ENCODE measurements at places on chromosomes 16 and 17.

GRCh38 chr17:50603340-50603739 is 31.3 kb upstream of the ABCC3 start:
- DNase-seq, result peak; percentile 67

GRCh38 chr17:72476575-72476986 is 355.8 kb downstream of the SOX9 start:
- no peak for DNase-seq

DNA sequence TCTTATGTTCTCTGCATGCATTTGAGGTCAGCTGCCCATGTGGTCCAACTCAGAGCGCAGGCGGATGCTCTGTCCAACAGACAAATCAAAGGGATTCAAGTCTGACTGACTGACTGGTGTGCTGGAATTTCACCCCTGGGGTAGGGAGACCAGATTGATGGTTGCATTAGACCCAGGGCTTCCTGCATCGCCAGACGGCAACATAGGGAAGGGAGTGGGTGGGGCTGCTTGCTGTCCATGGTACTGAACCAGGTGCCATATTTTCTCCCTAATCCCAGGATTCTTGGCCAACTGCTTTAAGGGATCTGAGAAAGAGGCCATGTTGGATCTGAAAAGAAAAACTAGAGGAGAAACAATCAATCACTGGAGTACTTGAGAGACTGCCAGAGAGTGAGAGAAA is 332.0 kb downstream of the XYLT1 start:
- DNase-seq, result no peak

GRCh38 chr17:63479495-63480184 is 2.8 kb downstream of the ACE start:
- DNase-seq, result no peak

DNA sequence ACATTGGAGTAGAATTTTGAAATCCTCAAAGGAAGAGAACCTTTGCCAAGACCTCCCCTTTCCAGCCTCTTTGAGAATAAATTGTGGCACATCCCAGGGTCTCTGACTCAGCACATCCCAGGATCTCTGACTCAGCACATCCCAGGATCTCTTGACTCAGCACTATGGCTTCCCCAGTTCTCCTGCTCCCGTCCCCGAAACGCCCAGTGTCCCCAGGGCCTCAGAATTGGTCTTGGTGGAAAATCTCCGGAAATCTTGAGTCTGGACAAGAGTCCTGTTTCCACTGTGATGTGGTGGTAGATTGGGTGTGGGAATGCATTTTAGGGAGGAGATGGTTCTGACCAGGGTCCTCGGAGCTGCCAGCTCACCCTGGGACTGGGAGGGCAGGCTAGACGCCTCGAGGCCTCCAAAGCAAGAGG is 19.2 kb downstream of the PLXDC1 start:
- DNase-seq, result no peak

DNA sequence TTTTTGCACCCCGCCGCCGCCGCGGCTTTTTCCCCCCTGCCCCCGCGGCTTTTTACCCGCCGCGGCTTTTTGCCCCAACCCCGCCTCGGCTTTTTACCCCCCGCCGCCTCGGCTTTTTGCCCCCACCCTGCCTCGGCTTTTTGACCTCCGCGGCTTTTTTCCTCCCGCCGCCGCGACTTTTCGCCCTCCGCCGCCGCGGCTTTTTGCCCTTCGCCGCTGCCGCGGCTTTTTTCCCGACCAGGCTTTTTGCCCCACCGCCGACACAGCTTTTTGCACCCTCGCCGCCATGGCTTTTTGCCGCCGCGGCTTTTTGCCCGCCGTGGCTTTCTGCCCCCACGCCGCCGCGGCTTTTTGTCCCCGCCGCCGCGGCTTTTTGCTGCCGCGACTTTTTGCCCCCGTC is 137.0 kb upstream of the TP53TG3D start:
- DNase-seq, result peak; percentile 38

DNA sequence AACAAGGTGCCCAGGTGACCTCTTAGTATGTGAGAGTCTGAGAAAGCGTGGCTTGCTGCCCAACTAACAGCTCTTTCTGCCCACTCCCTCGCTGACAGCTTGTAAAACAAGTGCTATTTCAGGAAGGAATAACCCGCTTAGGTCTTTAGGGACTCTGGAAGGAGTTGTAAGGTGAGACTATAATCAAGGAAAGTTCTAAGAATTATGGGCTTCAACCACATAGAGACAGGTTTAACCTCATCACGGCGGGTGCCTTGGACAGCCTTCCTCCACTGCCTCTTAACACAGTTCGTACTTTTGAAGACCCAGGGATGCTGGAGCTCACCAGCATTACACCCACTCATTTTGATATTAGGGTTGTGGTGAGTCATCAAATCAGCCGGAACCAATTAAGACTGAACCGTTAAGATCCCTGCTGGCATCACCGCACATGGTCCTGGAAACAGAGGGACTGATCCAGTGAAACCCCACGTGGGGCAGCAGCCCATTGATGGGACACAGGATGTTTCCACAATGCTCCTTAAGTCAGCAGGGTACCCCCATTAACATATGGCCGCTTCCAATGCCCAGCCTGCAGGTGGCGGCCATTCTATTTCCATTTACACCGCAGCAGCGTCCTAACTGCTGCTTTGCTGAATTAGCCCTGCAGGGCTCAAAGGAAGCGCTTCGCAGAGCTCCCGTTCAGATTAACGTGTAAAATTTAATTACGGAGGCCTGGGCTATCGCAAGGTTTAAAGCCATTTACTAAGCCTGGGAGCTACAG is 176.6 kb upstream of the SDK2 start:
- peak; percentile 25 for DNase-seq

- no peak for DNase-seq
Observed at GRCh38 chr16:30569746-30570635, 1.5 kb downstream of the ZNF688 start.

DNA sequence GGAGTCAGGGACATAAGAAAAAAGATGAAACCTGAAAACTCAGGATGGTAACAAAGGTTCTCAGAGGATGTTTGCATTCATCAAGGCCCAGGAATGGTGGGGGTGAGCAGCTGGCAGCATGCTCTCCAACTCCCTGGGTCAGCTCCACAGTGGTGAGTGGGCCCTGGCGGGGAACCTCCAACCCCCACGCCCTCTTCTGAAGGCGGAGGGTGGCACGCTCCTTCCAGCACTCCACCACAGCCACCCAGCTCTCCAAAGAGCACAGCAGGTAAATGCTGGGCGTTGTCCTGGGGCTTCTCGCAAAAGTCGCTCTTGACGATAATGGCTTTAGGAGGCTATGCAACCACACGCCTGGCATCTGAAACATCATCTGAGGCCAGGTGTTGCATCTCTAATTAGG is 173.8 kb downstream of the C16orf78 start:
- DNase-seq, result no peak

DNA sequence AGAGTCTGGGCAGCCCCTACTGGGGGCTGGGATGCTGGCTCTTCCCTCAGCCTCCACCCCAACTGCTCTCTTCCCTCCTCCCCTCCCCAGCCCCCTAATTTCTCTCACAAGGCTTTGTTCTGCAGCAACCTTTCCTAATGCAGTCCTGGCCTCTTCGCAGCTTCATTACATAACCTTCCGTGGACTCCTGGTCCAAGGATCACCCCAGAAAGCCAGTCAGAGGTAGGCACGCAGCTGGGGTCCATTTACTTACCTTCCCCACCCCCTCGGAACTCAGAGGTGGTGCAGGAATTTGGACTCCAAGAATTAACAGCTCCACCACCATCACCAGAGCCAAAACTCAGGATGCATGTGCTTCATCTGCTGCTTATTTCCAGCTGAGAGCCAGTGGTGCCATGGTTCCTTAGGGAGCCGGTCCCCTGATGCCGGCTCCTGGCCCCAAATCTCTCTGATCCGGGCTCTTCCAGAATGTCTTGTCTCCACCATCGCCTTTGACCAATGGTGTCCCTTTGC is 40.9 kb downstream of the MAPT start:
- DNase-seq, result no peak

DNA sequence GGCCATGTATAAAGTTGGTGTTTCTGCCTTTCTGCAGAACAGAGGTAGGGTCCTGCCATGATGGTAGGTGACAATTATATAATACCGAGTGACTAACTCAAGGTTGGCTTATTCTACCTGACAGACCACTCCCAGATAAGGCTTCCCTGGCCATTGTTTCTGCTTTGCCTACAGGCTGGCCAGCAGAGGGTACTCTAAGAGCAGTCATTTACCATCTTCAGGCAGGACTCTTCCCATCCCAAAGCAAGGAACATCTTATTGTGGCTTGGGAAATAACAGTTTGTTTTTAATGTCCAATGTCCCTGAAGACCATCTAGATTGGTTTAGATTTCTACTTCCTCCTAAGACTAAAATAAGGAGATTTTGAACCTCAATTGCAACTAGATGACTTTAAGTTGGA is 74.1 kb downstream of the SNX11 start:
- no peak for DNase-seq

GRCh38 chr17:12114686-12115418 is 94.2 kb downstream of the MAP2K4 start:
- DNase-seq, result no peak

GRCh38 chr16:4850211-4850610 is 2.9 kb downstream of the UBN1 start:
- DNase-seq, result no peak

DNA sequence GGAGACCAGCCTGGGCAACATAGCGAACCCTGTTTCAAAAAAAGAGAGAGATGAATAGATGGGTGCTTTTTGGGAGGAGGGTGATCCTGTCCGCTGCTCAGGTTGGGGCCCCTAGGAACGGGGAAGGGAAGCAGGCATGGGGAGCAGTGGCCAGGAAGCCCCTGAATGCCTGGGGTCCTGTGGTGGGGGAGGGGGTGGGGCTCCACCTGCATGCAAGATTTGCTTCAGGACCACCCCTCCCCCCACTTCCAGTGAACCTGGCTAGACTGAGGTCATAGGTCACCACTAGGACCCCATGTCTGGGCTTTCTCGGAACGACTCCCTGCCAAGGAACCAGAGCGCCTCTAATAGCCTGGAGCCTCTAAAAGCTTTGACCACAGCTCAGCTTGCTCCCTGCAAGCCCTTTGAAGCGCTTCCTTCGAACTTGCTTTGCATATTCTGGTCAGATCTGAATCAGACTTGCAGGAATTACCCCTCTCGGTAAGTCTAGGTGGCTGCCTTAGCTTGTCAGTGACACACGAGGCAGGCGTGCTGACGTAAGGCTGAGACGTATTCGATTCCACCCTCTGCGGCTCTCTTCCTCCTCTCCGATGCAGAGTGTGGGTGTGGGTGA is 3.7 kb downstream of the SOCS3 start:
- peak; percentile 93 for DNase-seq

DNA sequence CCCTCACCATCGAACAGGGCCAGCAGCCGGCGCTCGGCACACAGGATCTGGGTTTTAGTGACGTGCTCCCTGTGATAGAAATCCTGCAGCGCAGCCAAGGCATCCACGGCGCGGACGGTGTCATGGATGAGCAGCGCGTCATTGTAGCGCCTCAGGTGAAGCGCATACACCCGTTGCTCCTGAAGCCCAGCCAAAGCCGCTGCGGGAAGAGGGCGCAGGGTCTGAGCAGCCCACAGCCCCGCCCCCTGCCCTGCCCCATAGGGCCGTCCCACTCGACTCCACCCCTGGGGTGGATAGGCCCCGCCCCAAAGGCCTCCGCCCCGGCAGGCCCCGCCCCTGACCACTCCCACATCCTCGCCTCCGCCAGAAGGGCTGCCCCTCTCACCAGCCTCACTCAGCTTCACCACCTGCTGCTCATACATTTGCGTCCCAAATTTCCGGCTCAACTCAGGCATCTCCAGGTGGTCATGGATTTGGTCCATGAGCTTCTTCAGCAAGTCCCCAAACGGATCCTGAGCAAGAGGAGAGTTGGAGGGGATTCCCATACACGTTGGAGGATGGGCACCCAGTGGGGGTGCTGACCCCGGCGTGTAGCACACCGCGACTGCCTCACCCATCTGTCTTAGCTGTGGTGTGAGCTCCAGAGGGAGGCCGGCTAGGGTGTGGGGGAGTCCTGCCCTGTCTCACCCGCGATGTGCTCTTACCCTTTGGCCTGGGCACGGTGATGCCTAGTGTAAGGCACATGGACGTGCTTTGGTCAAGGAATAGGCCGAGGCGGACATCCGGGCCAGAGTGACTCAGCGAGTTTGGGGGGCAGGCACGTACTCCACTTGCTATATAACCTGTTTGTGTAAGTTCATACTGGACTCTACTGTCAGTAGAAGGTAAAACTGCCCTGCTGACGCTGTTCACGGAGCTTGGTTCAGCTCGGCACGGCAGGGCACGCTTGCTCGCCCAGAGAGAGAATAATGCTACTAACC is 4.6 kb downstream of the DHX58 start:
- DNase-seq, result peak; percentile 96

DNA sequence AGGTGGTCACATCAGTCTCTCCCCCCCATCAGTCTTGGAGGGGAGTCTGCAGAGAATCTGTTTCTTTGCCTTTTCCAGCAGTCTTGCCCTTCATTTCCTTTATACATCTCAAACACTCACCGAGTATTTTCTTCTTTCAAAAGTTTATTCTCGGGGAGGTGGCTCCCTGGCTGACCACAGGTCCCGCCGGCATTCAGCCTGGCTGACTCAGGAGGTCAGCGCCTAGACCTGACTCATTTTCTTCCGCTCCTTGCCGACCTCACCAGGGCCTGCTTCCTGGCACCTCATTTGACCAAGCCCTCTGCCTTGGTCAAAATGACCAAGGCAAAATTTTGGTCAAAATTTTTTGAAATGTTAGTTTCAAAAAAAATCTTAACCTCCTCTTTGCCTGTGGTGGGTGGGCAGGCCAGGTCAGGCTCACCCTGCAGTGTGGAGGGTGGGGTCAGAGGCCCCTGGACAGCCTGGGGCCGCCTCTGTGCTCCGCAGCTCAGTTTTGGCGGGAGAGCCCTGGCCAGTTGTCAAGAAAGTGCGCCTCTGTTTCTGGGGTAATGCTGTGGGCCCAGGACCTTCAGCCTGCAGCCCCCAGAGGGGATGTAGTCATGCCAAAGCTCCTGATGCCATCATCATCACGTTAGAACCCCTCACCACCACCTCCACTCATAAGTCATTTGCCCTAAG is 165.6 kb downstream of the SPECC1 start:
- no peak for DNase-seq

DNA sequence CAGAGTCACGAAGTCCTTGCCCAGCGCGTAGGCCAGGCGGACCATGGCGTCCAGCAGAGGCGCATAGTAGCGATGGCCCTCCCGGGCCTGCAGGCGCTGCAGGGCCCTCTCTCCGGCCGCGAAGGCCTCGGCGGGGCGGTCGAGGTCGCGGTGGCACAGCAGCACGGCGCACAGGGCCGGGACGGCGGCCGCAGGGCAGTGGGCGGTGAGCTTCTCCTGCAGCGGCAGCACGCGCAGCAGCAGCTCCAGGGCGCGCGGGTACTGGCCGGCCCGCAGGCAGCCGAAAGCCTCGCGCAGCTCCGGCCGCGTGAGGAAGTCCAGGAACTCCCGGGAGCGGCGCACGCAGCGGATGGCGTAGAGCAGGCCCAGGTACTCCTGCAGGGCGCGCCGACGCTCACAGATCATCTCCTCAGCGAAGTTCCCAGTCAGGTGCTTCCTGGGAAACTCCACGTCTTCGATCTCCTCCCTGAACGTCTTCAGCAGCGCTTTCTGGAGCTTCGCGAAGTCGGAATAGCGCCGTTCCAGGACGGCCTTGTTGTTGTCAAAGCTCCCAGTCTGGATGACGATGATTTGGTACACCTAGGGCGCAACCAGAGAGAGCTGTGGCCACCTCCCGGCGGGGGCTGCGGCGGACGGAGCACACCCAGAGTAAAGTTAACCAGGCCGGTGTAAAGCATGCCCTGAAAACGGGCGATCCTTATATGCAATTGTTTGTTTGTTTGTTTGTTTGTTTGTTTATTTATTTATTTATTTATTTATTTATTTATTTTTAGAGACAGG is 7.4 kb downstream of the SNX20 start:
- DNase-seq, result no peak

Data from RPMI8226 (cell line).